ENCODE measurements at places on chromosomes 5 and 9. TPM values are rescaled to one million over a fixed set of nuclear protein-coding genes. Genes with fewer than 3 reads are reported as not detected.
A peak's percentile ranks its signal among the peaks of the same experiment; 100 is the strongest.

GRCh38 chr5:98470747-98471146 lies 302.7 kb upstream of the RGMB start:
- DNase-seq, result no peak

- no peak for DNase-seq
These were observed 33.0 kb downstream of the NDUFA8 start for GRCh38 chr9:122126331-122127261.

DNA sequence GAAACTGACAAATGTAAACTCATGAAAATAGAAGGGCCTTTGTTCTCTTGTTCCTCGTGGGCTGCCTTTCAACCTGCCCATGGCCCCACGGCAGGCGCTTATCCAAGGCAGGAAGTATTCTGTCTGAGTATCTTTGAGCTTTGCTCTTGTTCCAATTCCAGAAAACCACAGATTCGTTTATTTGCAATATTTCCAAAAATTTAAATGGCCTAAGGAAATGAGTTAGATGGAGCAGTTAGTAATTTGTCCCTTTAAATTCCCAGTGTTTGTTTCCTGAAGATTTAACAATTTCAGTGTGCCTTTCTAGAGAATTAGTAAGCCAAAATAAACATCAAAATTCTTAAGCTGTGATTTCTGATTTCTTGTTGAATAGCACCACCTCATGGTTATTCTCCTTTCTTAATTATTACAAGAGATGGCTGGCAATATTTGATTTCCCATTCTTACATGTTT lies 299.4 kb upstream of the RASA1 start:
- DNase-seq, result peak; percentile 72

GRCh38 chr5:89204756-89205155 lies 321.8 kb upstream of the MEF2C start:
- no peak for DNase-seq

DNA sequence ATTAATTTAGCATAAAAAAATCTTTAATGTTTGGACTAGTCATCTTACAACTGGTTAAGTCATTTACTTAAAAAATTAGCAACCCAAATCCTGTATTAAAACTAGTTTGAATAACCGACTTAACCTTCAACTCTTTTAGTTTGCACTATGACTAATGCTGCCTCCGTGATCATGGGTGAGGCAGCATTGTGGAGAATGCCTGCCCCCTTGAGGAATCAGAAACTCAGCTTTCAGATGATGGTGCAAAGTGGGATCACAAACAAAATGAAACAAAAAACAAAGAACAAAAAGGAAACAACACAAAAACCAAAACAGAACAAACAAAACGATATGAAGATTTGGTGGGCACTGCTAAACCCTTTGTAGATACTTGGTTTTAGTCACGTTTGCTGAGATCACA lies 127.0 kb upstream of the PALM2AKAP2 start:
- peak; percentile 42 for DNase-seq

DNA sequence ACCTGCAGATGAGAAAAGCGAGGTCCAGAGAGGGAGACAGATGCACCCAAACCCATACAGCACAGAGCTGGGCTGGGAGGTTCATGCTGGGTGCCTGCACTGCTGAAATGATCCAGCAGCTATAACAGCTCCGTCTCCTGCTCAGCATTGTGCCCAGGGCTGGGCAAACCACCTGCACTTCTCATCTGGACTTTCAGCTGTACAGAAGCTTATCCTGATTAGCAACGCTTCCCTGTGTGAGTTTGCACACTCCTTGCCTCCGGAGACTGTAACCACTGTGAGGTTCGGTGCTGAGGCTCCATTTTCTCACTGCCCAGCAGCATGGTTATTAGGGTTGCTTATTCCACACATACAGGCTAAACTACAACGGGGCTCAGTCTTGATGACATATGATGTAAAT lies 326.1 kb downstream of the ASTN2 start:
- DNase-seq, result no peak

GRCh38 chr5:52791366-52791765 lies 3.6 kb downstream of the ITGA1 start:
- DNase-seq, result no peak

- DNase-seq, result no peak
These were observed 288.2 kb downstream of the FANCC start for GRCh38 chr9:95029288-95029687.

DNA sequence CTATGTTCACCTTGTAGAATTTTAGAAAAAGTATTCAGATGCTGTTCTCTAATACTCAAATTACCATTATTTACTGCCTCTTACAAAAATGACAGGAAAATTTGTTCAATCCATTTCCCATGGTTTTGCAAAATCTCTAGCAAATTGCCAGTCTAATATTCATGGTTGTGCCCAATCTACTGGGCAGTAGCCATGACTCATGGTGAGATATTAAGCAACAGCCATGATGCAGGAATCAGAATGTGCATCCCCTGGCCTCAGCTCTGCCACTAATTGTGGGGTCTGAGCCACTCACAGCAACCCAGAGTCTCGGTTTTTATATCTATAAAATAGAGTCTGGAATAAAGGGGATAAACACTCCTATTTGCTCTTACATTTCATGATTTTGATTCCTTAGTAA lies 353.6 kb downstream of the DEPDC1B start:
- no peak for DNase-seq

The BARHL1 gene
- not detected for total RNA-seq

The AHRR gene
- 2.6 TPM for total RNA-seq

The IFNK gene
- not detected for total RNA-seq

The MEIKIN gene
- total RNA-seq, result not detected

The UBAP1 gene
- total RNA-seq, result 22.6 TPM
